ENCODE measurements at places on chromosomes 16 and 17. TPM values are rescaled to one million over a fixed set of nuclear protein-coding genes. Genes with fewer than 3 reads are reported as not detected.

Gene FAM83G
- total RNA-seq = 34.4 TPM

Gene CBFA2T3
- 0.77 TPM for total RNA-seq

Gene AANAT
- 0.36 TPM for total RNA-seq

Gene SULT1A2
- 0.07 TPM for total RNA-seq

Gene UNKL
- total RNA-seq = 14.9 TPM

Gene CPHXL2
- total RNA-seq = not detected

Gene TLCD3A
- 57.0 TPM for total RNA-seq

Gene HOXB5
- 2.1 TPM for total RNA-seq

Gene GDPD1
- 0.37 TPM for total RNA-seq

Gene ALG1
- total RNA-seq = 36.3 TPM

Gene KATNB1
- 15.1 TPM for total RNA-seq

Gene MAPK7
- total RNA-seq = 32.9 TPM

All from A549 treated with AZD2906 at 1 μM for 4 hours (cell line).